Caco-2 (cell line): ENCODE measurements at places on chromosomes 11 and 22. TPM values are rescaled to one million over a fixed set of nuclear protein-coding genes. Genes with fewer than 3 reads are reported as not detected.
A peak's percentile ranks its signal among the peaks of the same experiment; 100 is the strongest.

Gene UFD1
- 102 and 108 TPM in 2 replicates for total RNA-seq

Gene NCF4
- total RNA-seq, result not detected in 2 replicates

Gene MRGPRE
- not detected in 2 replicates for total RNA-seq

Gene CRYBB3
- 0.65 TPM in 1 of 2 replicates, not detected in the other for total RNA-seq

Gene KRTAP5-1
- not detected in 2 replicates for total RNA-seq

Gene PNPLA3
- 3.5 and 5.0 TPM in 2 replicates for total RNA-seq

DNA sequence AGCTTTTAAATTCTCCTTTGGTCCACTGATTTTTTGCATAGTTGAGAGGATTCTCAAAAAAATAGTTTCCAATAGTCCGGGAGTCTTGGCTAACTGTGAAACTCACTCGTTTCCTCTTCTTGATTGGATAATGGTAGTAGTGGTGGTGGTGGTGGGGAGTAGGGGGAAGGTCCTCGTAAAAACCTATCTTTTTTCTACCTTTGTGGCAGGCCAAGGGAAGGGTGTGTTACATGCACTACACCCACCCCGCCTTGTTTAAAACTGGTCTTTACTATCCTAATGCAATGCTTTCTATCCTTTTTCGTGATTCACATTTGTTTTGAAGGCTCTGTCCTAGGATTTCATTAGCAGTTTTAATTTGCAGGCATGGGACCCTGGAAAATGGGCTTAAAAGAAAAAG is 4.8 kb downstream of the TEAD1 start:
- H3K27ac ChIP-seq, result no peak overlapping the region
- no peaks in the 10 kb centered on the region for H3K27me3 ChIP-seq
- peaks cover 51% of the 10 kb centered on the region for H3K4me1 ChIP-seq
- no peak for DNase-seq
- H3K4me3 ChIP-seq, result no peak overlapping the region

DNA sequence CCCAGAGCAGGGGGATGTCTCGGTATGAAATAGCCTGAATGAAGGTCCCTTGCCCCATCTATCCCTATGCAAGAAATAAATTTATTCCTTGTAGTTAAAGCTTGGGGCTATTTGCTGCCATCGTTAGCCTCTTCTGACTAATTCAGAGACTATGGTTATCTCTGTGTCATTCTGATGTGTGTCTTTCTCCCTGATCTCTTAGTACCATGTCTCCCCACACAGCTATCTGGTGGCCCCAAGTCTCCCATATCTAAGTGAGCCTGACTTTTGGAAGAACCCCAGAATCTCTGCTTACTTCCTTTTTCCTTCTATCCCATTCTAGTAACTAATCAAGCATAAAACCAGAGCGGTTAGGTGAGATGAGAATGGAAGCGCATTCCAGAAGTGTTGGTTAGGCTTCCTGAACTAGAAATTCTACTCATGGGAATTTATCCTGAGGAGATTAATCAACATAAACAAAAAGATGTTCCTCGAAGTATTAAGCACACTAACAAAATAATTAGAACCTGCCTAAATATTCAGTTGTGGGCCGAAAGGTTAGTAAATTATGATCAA is 71.4 kb upstream of the BMAL1 start:
- H3K4me3 ChIP-seq, result no peak overlapping the region
- H3K4me1 ChIP-seq, result peaks cover 12% of the 10 kb centered on the region
- H3K36me3 ChIP-seq, result no peaks in the 10 kb centered on the region
- H3K27ac ChIP-seq, result no peak overlapping the region
- H3K27me3 ChIP-seq, result no peaks in the 10 kb centered on the region
- no peak for DNase-seq

- H3K27ac ChIP-seq, result no peak within 1 kb of the TSS
- H3K27me3 ChIP-seq, result no peaks in the 10 kb centered on the region; the same call in 1 of the 2 replicates
These were observed at the start of gene TYR for GRCh38 chr11:89177691-89178231. Gene TYR, plus strand, starts transcription at chr11:89177875. Its CDS starts 79 bp downstream, at chr11:89177954.

DNA sequence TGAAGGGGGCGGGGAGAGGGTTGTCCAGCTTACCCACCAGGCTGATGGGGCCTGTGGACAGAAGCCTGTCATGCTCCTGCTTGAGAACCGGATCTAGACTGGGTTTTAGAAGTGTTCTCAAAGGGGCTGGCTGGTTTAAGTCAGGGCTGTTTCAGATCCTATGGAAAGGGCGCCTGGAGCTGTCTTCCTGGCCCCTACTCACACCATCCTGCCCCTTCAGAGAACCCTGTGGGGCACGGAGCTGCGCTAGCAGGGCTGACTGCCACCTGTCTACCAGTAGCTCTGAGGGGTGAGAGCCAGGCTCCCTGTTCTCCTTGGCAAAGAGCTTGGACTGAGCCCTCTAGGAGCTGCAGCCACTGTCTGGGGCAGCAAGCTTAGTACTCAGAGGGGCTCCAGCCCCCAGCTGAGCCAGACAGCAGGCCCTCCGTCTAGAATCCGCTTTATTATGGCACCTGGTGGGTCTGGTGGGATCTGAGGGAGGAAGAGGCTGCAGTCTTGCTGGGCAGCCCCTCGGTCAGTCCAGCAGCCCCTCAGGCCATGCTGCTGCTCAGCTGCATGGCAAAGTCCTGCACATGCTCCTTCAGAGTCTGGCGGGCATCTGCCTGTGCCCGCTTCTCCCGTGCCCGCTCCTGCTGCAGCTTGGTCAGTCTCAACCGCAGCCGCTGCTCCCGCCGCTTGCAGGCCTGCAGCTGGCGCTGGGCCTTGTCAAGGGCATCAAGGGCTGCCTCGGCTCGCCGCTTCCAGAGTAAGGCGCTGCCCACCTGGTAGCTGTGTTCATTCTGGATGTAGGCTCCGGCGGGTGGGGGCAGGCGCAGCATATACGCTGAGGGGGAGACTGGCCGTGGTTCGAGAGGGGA is 2.3 kb downstream of the THAP7 start:
- no peaks in the 10 kb centered on the region for H3K27me3 ChIP-seq
- peak overlapping the region; percentile 72 for H3K27ac ChIP-seq
- peaks cover 9% of the 10 kb centered on the region for H3K4me1 ChIP-seq
- H3K4me3 ChIP-seq, result no peak overlapping the region

DNA sequence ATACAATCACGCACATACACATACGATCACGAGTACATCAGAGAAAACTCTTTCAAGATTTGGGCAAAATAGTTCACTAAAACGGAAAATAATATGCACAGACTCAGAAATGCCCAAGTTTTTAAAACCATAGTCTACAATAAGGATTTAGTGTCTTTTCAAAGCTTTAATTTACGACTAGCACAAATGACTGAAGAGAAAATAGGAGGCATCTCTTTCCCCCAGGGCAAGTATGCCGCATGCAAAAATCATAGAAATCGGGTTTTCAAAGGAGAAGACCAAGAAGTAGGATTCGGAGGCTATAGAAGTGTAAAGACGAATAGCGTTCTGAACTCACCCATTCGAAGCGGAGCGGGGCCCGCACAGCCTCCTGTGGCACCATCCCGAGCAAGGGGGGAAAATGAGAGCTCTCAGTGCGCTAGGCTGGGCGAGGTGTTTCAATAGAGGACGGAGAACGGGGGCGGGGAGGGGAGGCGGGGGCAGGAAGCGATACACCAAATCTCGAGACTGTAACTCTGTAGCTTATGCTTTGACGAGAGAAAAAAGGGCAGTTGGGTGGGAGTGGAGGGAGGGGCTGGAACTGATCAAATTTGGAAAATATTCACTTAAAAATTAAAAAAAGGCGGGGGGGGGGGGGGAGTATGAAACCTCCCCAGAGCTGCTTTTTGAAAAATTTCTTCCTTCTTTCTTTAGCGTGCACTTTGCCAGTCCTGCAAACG is 15.8 kb downstream of the BLID start:
- H3K27ac ChIP-seq, result no peak overlapping the region
- H3K4me1 ChIP-seq, result no peaks in the 10 kb centered on the region
- no peak overlapping the region for H3K4me3 ChIP-seq
- no peak for DNase-seq
- peaks cover 1% of the 10 kb centered on the region for H3K27me3 ChIP-seq
- H3K36me3 ChIP-seq, result no peaks in the 10 kb centered on the region

GRCh38 chr11:26613759-26614158 is 41.7 kb upstream of the MUC15 start:
- no peak overlapping the region for H3K4me3 ChIP-seq
- H3K27ac ChIP-seq, result no peak overlapping the region
- H3K4me1 ChIP-seq, result no peaks in the 10 kb centered on the region
- H3K27me3 ChIP-seq, result no peaks in the 10 kb centered on the region
- no peak for DNase-seq
- H3K36me3 ChIP-seq, result no peaks in the 10 kb centered on the region

DNA sequence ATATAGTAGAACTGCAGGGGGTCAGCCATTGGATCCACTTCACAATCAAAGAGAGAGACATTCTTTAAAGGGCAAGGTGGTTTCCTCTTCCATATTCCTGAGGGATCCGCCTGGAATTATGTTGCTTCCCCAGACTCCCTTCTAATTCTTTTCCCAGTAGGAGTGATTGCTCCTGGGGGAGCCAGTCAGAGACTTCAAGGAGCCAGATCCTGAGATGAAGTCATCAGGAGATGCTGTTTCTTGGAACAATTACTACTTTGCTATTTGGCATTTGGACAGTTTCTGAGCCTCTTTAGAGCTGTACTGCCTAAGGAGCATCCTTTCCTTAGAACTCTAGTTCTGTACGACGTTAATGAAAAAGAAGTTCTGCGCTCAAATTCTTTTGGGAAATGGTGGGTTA is 1.9 kb upstream of the OR9Q2 start:
- no peak overlapping the region for H3K27ac ChIP-seq
- no peaks in the 10 kb centered on the region for H3K27me3 ChIP-seq
- DNase-seq, result no peak
- peaks cover 36% of the 10 kb centered on the region for H3K4me1 ChIP-seq
- no peaks in the 10 kb centered on the region for H3K36me3 ChIP-seq
- H3K4me3 ChIP-seq, result no peak overlapping the region

DNA sequence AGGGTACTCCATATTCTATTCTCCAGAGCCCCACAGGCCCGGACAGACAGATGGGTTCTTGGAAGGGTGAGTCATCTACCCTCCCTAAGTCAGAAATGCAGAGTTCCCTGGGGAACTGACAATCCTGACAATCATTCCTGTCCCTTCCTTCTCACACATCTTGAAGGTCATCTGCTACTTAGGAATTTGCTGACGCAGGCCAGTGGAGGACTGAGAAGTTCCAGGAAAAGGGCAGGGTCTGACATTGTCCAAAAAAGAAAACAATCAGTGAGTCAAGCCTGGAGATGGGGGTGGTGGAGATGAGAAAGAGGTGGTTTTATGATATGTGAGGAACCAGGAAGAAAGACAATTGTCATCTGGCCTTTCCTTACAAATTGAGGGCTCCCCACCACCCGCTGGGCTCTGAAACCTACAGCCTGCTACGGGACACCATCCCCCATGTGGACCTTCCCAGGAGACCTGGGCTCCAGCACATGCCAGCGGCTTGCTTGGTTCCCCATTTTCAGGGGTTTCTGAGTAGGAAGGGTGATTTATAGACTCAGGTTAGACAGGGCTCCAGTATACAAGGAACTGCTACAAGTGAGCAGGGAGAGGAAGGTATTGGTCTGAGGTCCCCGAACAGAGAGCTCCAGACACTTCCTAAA is 12.9 kb downstream of the CD59 start:
- no peak overlapping the region for H3K4me3 ChIP-seq
- H3K36me3 ChIP-seq, result no peaks in the 10 kb centered on the region; the same call in 1 of the 2 replicates
- H3K27me3 ChIP-seq, result no peaks in the 10 kb centered on the region

- peaks cover 42% of the 10 kb centered on the region for H3K4me1 ChIP-seq
- H3K36me3 ChIP-seq, result no peaks in the 10 kb centered on the region
- no peak for DNase-seq
- no peak overlapping the region for H3K27ac ChIP-seq
- H3K4me3 ChIP-seq, result no peak overlapping the region
These were observed 17.0 kb upstream of the SCGB1A1 start for GRCh38 chr11:62401811-62402210.

DNA sequence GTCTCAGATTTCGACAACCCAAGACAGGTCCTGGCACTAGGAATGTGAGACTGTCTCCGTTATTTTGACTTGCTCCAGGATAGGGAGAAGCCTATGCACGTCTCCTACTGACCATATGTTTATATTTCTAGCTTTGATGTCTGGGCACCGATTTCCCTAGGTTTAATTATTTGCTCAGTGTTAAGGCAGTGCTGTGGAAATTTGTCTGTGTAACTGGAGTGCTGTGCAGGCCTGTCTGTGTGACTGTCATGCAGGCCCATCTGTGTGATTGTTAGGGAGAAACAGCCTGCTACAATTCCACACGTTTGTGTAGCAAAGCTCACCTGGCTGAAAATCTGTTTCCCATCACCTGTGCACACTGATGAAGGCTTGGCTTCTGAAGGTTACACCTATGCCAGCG is 29.6 kb upstream of the HSPA8 start:
- H3K36me3 ChIP-seq, result no peaks in the 10 kb centered on the region
- H3K4me3 ChIP-seq, result no peak overlapping the region
- H3K27me3 ChIP-seq, result no peaks in the 10 kb centered on the region
- H3K27ac ChIP-seq, result no peak overlapping the region

- H3K4me1 ChIP-seq, result no peaks in the 10 kb centered on the region
- H3K4me3 ChIP-seq, result no peak overlapping the region
- no peaks in the 10 kb centered on the region for H3K36me3 ChIP-seq
- no peaks in the 10 kb centered on the region for H3K27me3 ChIP-seq
- no peak overlapping the region for H3K27ac ChIP-seq
These were observed 17.5 kb downstream of the MN1 start for GRCh38 chr22:27784120-27784475.

DNA sequence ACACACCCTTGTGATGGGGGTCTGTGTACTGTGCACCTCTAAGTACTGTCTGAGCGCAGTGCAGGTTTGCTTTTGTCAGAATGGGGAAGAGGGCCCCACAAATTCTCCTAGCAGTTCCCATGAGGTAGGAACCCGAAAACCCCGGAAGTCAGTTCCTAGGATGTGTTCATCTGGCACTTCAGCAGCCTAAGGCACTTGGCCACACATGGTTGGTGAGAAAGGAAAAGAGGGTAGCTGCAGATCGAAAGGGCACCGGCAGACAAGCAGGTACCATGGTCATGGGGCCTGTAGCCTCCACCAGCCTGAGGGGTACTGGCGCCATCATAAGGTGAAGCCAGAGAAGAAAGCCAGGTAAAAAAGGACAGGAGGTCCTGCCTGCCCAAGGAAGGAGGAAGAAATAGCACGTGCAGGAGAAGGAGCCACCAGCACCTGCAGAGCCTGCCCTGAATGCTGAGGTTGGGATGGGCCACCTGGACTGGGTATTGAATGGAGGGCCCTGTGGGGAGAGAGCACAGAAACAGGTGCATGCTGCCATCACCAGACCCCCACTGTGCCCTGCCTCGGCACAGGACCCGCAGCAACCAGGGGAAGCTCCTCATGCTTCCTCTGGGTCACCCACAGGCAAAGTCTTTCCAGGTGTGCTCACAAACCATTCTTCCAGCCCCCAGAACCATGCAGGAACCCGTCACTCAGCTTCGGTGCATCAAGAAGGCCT is 8.1 kb upstream of the CASTOR1 start:
- H3K4me3 ChIP-seq, result no peak overlapping the region
- H3K36me3 ChIP-seq, result peaks cover 5% of the 10 kb centered on the region
- H3K27ac ChIP-seq, result no peak overlapping the region
- peaks cover 21% of the 10 kb centered on the region for H3K4me1 ChIP-seq

- no peak overlapping the region for H3K27ac ChIP-seq
- H3K36me3 ChIP-seq, result no peaks in the 10 kb centered on the region
- H3K4me3 ChIP-seq, result no peak overlapping the region
- H3K27me3 ChIP-seq, result no peaks in the 10 kb centered on the region
- peaks cover 4% of the 10 kb centered on the region; the same call in 1 of the 2 replicates for H3K4me1 ChIP-seq
- DNase-seq, result no peak
These were observed 107.4 kb downstream of the MORC2 start for GRCh38 chr22:30861131-30861530.
